ENCODE measurements at places on chromosomes 5 and 9.

GRCh38 chr5:117262572-117263131 is 688.0 kb upstream of the SEMA6A start:
- no peak for DNase-seq

DNA sequence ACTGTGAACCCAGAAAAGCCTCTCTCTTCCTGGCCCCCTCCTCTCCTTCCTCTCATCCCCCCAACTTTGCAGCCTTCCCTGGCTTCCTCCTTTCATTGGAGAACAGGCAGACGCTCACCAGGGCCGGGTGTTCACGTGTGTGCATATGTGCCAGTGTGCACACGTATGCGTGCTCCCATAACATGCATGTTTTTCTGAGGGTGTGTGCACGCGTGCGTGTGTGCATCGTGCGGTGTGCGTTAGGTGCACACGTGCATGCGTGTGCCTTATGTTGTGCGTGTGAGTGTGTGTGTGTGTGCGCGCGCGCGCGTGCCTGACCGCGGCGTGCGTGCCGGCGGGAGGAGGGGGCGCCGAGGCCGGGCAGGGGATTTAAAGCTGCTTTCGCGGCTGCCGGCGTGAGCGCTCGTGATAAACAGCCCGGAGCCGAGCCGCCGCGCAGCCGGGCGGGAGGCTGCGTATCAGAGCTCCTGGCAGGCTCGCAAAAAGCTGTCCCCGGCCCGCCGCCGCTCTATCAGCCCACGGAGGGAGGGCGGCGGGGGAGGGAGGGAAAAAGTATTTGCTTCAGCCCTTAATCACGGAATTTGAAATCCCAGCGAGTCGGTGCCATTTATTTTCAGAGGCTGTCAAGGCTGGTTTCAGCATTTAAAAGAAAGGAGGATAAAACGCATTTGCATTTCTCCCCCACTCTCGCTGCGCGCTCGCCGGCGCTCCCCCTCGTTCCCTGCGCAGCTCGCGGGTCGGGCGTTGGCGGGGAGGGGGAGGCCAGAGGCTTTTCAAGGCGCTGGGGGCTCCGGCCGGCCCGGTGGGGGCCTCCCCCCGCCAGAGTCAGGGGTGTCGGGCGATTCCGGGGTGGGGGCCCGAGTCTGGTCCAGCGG is 183.9 kb downstream of the C9orf50 start:
- DNase-seq, result peak; percentile 72

DNA sequence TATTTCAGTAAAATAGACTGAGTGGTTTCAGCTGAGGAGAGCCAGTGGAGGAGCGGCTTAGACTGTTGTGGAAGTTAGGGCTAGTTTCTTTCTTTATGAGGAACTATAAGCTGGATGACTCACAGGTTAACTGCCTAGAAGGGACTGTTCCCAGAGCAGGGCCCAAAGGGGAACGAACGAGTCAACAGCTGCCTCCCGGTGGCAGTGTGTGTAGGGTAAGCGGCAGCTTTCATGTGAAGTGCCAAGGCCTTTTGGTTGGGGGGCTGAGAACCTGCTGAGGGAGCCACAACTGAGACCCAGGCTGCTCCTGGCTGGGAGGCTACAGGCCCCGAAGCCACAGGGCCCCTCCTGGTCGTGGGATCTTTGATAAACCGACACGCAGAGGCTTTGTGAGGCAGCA is 7.0 kb downstream of the SQSTM1 start:
- no peak for DNase-seq

DNA sequence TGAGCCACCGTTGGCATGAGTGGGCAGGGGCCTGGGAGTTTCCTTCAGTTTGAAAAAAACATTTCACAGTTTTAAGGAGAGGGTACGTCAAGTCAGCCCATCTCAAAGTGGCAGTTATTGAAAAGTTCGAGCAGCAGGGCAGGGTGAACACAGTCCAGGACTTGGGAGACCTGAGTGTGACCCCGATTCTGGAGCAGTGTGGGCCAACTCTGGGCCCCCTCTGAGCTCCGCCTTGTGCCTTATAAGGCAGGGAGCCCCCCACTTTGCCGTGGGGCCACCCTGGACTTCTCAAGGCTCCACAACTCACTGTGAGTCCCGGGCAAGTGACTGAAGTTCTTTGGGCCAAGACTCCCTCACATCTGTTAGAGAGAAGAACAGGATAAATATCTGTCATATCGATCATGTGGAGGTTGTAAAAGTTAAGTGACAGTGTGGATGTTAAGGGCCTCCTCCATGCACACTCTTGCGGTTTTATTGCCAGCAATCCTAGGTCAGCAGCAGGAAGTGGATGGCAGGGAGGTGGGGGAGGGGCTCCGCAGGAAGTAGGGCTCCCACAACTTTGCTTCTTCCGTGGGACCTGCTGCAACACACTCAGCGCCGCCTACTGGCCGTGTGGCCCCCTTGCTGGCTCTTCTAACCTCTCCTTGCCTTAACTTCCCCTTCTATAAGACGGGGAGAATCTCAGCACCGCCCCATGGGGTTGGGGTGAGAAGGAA is 38.4 kb downstream of the HRH2 start:
- DNase-seq, result peak; percentile 77

DNA sequence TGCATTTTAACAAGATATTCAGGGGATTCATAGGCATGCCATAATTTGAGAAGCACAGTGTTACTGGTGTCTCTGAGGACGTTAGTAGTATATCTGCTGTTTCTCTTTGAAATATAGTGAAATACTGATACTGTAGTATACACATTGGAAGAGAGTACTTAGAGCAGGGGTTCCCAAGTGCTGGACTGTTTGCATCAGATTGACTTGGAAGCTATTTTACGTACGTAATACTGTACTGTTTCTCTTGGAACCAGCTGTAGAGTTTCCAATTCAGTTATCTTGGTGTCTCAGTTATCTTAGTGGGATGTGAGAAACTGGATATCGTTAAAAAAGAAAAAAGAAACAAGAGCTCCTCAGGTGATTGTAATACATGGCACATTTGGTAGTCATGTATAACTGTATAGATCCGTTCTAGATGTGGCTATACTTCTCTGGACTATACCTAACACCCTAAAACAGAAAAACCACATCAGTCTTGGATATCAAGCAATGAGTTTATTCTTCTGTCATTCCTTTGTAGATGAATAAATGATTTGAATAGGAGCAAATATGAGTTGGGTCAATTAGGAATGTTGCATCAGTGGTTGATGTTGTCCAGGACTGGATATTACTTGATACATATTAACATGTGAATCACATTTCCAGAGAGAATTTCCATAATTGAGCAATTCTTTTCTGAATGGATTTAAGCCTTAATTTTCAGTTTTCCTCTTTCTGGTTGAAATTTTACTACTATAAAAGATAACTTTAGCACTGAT is 33.4 kb downstream of the PRRC1 start:
- no peak for DNase-seq

DNA sequence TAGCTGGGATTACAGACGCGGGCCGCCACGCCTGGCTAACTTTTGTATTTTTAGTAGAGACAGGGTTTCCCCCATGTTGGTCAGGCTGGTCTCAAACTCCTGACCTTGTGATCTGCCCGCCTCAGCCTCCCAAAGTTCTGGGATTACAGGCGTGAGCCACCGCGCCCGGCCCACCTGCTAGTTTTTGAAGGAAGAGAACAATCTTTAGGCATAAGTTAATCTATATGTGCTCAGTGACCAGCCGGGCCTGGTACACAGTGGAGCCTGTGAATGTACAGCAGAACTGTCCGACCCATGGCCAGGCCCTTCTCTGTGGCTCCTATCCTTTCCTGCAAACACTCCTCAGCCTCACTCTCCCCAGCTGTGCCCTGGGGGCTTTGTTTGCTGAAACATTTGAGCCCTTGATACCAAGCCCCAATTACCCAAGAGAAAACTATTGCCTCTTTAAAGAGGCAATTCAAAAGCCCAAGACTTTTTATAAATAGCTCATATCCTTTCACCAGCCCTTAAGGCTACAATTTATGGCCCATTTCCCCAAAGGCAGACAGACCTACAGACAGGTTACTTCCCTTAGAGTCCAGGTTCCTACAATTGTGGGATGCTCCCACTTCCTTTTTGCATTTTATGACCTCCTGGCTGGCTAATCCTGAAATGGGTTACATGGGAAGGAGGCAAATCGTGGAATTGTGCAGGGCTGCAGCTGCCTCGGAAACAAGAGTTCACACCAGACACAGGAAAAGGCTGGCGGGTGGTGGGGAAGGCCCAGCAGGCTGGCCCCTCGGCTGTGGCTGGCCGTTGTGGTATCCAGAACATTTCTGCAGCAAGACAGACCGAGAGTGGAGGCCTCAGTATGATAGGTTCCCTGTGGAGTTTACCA is 37.5 kb downstream of the SPRY4 start:
- DNase-seq, result no peak

DNA sequence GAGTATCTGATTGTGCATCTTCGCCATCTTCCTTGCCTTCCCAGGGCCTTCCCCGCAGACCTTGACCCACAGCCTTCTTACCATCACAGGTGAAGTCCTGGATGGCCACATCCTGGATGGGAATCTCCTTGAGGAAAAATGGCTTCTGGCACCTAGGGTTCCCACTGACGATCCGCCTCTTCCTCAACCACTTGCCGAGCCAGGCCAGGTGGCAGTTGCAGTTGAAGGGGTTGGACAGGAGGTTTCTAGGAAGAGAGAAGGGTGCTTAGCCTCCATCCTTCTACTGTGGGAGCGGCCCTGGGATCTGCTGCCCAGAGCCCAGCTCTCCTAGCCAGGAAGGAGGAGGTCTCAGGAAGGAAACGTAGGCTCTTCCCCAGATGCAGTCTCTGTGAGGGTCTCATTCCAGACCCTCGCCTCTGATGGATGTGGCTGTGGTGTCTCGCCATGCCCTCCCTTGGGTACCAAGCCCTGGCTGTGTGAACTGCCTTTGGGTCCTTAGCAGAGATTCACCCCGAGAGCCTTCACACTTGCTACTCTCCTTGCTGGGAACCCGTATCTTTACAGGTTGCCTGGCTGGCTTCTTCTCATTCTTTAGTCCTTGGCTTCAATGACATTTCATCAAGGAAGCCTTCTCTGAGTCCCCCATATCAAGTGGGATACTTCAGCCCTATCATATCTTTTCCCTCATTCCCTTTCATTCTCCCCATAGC is 170.4 kb upstream of the PANK3 start:
- DNase-seq, result no peak

DNA sequence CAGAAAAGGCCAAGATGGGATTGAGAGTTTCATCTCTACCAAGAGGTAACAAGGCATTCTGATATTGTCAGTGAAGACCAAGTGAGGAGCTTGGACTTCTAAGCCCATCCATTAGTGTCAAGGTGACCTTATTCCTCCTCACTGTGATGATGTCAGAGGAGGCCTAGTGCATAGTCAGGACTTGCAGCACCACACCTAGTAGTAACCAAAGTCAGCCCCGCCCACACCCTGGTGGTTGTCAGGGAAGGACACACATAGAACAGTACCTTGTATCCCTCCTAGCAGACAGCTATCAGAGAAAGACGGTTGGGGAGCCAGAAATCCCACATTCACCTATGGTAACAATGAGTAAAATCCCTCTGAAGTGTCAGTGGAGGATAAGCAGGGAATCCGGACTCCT is 111.7 kb downstream of the AP3B1 start:
- DNase-seq, result no peak

GRCh38 chr5:142097681-142098080 is 10.9 kb upstream of the NDFIP1 start:
- DNase-seq, result no peak

DNA sequence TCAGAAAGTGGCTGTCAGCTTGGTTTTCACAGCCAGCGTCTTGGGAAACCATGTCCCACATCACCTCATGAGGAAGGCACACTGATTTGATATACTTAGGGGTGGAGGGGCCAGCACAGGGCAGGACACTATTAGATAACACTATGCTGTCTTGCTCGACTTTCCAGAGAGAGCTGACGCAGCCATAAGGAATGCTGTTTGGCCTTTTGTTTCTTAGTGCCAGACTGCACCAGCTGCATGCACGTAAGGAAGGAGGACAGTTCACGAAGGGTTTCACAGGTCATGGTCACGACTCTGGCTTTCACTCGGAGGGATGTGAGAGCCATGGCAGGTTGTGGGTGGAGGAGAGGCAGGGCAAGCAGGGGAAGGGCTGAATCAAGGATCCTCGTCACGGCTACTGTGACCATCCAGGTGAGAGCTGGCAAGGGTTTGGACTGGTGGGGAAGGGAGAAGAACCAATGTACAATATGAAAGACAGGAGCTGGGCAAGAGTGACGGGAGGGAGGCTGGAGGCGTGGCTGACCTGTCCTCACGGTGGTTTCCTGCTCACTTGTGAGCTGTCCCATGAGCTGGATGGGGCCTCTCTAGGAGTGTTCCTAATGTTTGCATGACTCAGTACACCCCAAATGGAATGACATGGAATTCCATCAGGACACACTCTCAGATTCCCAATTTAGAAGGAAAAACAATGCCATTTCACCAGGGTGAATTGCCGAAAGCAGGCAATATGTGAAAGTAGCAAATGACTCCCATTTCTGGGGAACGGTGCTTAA is 61.7 kb downstream of the OTULIN start:
- no peak for DNase-seq

DNA sequence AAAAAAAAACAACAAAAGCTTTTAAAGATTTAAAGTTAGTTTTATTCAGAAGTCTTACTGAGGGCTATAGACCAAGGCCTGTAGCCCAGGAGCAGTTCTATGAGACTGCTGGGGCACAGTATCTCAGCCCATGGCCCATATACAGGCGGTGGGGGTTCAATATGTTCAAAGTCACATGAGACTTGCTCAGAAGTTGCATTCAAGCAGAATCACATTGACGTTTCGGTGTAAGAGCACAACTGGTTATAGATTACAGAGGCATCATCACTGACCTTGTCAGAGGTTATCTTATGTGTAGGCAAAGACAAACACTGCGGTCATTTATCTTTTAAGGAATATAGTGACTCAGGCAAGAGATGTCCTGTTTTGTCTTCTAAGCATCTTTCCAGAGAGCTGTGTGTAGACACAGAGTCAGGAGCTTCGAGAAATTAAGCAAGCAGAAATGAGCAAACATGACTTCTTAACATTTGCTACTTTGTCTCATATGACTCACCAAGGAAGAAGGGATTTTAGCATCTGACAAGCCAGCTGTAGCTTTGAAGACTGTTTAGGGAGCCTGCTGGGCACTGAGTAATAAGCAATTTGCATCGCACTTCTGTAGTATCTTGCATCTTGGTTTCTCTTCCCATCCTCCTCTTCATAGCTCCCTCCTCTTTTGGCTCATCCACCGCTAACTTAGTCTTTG is 12.9 kb upstream of the F2RL1 start:
- no peak for DNase-seq

- DNase-seq, result no peak
Observed at GRCh38 chr5:101717721-101718120, 578.4 kb downstream of the SLCO4C1 start.

GRCh38 chr5:124397317-124397716 is 349.1 kb downstream of the ZNF608 start:
- no peak for DNase-seq

DNA sequence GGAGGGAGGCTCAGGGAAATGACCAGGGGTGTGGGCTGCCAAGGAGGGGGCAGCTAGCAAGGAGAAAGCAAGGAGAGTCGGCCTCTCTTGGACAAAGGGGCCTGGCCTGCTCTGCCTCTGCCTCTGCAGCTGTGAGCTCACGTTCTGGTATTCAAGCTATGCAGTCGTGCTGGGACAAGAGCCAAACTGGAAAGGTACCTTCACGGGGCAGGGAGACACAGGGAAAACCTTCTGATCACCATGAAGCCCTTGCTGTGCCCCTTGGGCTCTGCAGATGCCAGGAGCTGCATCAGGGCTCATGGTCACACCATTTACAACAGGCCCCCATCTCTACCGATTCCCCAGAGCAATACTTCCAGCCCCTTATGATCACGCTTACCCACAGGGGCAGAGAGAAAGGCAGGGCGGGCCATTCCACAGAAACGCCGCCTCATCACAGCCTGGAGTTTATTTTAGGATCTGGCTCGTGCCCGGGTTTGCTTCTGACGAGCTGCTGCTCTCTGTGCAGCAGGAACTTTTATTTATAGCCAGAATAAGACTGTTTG is 63.2 kb downstream of the PRRT1B start:
- DNase-seq, result peak; percentile 24
